AG08395 (cell line): ENCODE measurements at places on chromosomes 5 and 9.
A peak's percentile ranks its signal among the peaks of the same experiment; 100 is the strongest.

DNA sequence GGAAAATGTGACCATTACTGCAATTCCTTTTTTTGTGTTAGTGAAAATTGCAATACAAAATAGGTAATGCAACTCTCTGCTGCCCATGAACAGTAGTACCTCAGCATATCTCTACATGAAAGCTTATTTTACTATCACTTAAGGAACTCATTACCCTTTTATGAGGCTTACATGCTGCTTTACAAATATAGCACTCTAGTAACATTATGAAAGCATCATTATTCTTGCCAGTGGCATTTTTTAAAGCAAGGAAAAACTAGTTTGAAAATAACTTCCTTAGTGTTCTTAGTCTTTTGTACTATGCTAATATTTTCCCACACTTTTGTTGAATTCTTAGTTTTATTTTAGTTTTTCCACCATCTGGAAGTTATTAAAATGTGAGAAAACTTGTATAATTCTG lies 797.3 kb upstream of the ARRDC3 start:
- no peak for DNase-seq

GRCh38 chr9:4397917-4398316 lies 92.4 kb upstream of the SLC1A1 start:
- DNase-seq, result peak; percentile 21

GRCh38 chr9:108991479-108991878 lies 21.8 kb downstream of the CTNNAL1 start:
- DNase-seq, result no peak

- DNase-seq, result no peak
Measured at GRCh38 chr5:116045821-116046220, 13.5 kb downstream of the ARL14EPL start.

- no peak for DNase-seq
Measured at GRCh38 chr9:12790001-12790400, 15.2 kb downstream of the LURAP1L start.

DNA sequence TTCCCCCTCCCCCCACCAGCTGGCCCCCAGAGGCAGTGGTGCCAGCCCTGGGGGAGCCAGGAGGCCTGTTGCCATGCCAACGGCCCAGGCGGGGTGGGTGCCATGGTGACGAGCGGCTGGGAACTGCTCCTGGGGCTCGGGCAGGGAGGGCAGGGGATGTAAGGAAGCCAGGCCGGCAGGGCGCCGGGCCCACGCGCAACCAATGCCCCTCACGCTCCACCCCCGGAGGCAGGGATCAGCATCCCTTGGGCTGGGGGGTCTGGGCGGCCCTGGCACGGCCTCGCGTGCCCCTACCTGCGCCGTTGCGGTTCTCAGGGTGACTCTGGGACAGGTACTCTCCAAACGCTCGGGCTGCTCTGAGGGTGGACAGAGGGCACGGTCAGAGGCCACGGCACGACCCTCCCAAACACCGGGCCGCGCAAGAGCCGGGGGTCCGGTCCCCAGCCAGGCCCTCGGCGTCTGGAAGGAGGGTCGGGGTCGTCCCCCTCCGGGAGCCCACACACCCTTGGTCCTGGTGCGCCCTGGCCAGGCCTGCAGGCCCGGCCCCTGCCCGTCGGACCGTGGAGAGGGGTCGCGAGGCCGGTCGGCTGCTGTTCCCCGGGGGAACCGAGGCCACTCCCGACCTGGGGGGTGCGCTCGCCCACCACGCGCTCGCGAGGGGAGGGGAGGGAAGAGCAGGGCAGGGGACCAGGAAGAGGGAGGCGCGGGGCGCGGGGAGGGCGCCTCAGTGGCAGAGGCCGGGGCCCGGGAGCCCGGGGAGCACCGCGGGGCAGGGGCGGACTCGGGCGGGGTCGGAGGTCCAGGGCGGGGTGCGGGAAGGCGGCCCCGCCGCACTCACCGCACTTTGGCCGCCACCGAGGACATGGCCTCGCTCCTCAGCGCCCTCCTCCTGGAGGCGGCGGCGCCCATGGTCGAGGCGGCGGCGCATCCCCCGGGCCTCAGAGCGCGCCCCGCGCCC lies 661 bp downstream of the NSMF start:
- peak; percentile 14 for DNase-seq

DNA sequence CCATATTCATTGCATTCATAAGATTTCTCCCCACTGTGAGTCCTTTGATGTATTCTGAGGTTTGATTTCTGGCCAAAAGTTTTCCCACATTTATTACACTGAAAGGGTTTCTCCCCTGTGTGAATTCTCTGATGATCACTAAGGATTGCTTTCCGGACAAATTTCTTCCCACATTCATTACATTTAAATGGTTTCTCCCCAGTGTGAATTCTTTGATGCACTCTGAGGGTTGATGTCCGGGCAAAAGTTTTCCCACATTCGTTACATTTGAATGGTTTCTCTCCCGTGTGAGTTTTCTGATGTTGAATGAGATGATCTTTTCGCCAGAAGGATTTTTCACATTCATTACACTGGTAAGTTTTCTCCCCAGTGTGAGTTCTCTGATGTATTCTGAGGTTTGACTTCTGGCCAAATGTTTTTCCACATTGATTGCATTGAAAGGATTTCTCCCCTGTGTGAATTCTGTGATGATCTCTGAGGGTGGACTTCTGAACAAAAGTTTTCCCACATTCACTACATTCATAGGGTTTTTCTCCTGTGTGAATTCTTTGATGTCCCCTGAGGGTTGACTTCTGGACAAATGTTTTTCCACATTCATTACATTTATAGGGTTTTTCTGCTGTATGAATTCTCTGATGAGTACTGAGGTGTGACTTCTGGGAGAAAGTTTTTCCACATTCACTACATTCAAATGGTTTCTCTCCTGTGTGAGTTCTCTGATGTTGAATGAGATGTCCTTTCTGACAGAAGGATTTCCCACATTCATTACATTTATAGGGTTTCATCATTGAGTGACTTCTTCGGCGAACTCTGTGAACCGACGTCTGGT lies 18.8 kb downstream of the ZNF510 start:
- DNase-seq, result no peak

GRCh38 chr5:57761513-57761912 lies 278.9 kb upstream of the ACTBL2 start:
- DNase-seq, result no peak

GRCh38 chr9:130426883-130427282 lies 17.9 kb upstream of the ASS1 start:
- peak; percentile 85 for DNase-seq

- no peak for DNase-seq
Measured at GRCh38 chr5:74686962-74687751, 2.1 kb downstream of the HEXB start.

DNA sequence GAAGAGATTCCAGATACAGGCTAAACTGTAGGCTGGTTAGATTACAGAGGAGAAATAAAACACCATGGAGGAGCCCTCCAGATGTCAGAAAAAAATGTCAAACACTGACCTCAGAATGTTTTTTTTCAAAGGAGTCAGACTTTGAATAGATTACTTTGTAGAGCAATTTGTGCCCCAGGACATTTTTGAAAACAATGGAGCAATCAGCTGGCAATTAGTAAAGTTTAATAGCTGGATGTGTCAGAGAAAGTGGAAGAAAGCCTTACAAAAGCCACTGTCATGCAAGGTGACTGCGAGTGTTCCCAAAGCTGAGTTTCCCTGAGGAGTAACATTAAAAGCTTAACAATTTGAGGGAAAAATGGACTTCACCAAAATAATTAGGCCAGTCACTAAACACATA lies 417.8 kb upstream of the CTNND2 start:
- no peak for DNase-seq

DNA sequence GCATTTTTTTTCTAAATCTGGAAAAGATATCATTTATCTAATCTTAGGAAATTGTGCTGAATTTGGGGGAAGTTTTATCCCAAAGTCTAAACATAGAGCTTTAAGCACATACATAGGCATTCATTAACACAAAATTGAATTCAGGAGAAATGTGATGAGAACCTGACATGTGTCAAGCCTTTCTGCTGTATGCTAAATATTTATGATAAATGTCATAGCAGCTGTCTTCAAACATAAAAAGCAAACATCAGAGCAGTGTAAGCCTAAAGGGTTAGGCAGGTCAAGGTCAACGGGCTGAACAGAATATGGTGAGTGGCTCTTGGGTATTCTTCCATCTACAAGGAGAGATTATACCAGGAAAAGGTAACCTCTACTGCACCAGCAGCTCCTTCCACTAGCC lies 737.2 kb upstream of the ZNF608 start:
- DNase-seq, result no peak

- no peak for DNase-seq
Measured at GRCh38 chr9:89983411-89983810, 378.6 kb downstream of the GADD45G start.

GRCh38 chr5:158322620-158323019 lies 463.7 kb upstream of the CLINT1 start:
- DNase-seq, result no peak

- DNase-seq, result no peak
Measured at GRCh38 chr9:31520301-31521085, 864.0 kb upstream of the ACO1 start.

GRCh38 chr9:121288673-121289025 lies 20.7 kb downstream of the GSN start:
- DNase-seq, result no peak
